ENCODE measurements at places on chromosomes 12 and 14.

DNA sequence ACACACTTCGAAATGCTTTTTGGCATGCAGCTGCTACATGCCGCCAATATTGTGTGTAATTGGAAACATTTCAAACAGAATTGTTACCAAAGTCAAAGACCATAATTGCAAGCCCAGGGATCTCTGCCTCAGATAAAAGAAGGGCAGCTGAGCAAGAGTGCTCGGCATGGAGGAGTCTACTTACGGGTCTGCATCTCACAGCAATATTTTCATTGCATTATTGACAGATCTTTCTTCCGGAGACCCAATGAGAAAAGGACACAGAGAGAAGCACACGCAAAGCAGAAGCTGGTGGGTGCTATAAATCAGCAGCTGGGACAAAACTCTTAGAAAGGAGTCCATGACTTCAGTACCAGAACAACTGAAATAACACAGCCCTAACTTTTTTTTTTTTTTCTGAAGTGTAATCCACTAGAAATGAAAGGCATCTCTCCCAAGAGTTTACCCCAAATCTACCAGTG is 4.9 kb downstream of the PRICKLE1 start:
- no peak for ATAC-seq

- peak; percentile 55 for ATAC-seq
These were observed 51.6 kb downstream of the ATP2B1 start for GRCh38 chr12:89657066-89657465.

DNA sequence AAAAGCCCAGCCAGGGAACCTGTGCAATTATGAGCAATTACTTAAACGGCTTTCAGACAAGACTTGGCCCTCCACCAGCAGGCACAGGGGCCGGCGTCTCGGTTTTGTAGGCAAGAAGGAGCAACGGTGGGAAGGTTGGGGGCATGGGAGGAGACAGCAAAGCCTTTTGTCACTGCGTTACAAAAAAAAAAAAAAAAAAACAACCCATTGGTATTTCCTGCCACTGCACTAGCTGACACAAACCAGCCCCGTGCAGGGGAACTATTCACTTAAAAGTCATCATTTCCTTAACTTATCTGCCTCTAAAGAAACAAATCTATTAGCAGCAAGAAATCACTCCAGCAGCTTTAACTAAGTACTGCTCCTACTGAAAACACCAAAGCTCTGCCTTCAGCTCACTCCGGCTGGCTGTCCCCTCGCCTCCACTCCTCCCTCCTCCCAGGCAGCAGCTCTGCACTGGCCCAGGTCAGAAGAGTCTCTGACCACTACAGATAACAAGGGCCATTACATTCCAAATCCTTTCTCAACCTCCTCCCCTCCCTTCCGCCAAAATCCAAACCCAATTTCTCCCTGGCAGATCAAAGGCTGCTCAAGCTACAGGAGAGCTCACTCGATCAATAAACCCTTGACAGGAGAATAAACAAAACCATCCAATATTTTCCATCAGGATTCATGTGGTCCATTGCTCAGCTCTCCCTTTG is 105.2 kb upstream of the CDKN3 start:
- ATAC-seq = no peak

- ATAC-seq = no peak
These were observed 17.8 kb downstream of the E2F7 start for GRCh38 chr12:77047341-77048109.

DNA sequence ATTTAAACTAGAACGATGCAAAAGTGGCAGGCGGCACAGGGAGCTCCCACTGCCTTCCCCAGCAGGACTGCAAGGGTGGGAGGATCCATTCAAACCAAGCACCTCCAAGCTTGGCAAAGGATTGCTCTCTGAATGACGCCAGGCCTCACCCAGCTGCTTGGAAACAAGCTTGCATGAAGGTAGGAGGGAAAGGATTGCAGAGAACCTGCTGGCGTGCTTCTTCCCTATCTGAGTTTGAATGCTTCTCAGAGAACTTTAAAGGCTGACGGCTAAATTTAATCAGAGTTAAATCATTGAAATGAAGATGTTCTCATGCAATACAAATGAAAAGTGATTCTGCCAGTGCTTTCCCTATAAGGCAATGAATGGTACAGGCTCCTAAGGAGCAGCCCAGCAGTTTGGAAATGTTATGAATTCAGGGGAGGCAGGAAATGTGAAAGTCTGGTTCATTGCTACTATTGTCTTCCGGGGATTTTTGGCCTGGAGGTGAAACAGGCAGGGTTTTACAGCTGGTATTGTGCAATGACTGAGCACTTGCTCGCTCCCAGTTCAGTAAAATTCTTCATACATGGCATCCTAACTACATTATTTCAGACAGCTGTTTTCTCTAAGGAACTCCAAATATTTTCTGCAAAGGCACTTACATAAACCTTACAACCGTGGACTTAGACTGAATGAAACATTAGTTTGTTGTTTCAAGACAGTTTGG is 31.9 kb upstream of the DUSP6 start:
- ATAC-seq = no peak

DNA sequence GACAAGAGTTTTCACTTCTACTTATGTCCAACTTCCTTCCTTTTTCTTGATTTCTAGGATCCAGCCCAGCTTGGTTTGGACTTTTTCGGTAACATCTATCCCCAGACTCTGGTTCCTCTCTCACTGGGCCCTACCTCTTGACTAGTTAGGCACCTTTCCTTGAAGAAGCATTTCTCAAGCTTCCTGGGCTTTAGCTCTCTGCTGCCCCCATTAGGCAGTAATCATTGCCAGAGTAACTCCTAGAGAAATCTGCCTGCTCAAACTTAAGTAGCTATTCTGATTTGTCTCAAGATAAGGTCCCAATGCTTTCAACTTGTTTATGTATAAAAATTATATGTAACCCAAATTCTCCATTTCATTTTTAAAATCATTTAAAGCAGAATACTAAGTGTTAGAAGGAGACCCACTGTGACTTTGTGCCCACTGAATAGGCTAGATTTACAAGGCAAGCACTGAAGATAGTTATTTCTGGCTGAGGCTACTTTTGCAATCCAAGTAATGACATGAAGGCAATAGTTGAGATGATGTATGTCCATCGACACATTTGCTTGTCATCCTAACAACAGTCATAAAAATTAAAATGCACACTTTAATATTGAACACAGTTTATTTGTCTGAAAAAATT is 275.0 kb upstream of the G2E3 start:
- ATAC-seq = no peak

- no peak for ATAC-seq
These were observed 52.4 kb upstream of the STON2 start for GRCh38 chr14:81452341-81453133.

GRCh38 chr12:115817389-115817788 is 460.1 kb downstream of the MED13L start:
- no peak for ATAC-seq

DNA sequence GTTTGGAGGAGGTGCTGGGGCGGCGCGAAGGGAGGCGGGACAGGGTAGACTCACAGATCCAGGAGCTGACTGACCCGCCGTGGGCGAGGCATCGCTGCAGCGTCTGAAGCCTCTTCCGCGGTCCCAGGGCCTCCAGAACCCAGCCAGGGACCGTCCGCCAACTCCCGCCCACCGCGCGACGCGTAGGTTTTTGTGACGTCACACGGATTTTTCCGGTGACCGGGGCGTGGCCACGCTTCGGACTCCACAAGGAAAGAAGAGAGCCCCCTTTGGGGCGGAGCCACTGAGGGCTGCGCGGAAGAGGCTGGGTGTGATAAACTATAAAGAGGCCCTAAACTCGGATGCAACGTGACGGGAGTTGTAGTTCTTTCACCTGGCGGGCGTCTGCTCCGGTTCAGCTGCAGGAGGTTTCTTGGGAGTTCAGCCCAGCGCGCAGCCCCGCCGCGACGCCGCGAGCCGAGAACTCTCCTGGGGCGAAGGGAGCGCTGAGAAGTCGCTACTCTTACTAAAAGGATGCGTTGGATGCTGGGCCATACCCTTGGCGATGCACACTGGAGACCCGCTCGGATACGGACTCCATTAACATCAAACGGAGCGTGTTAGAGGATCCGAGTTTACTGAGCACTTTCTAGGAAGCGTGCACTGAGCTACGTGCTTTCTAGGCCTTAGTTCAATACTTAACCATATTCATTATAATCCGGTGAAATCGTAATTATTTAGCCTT is at the start of gene AMN1:
Gene AMN1, minus strand, starts transcription at position 105 of the 724 bp plus-strand sequence. Its CDS starts 13 bp downstream, at position 92.
- ATAC-seq = peak; percentile 99

DNA sequence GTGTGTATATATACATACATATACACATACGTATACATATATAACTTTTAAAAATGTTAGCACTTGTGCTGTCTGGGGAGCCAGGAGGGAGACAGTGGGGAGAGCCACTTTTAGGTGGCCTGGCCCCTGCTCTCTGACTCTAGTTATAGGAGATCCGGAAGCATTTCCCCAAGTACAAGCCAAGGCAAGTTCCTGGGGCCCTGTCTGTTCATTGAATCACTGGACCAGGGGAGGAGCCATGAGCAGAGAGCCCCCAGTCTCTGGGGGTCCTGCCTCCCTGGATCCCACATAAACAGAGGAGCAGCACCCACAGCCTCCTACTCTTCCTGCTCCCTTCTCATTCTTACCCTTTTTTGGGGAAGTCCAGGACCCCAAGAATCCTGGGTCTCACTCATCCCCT is 45.4 kb upstream of the TMED10 start:
- ATAC-seq = no peak

DNA sequence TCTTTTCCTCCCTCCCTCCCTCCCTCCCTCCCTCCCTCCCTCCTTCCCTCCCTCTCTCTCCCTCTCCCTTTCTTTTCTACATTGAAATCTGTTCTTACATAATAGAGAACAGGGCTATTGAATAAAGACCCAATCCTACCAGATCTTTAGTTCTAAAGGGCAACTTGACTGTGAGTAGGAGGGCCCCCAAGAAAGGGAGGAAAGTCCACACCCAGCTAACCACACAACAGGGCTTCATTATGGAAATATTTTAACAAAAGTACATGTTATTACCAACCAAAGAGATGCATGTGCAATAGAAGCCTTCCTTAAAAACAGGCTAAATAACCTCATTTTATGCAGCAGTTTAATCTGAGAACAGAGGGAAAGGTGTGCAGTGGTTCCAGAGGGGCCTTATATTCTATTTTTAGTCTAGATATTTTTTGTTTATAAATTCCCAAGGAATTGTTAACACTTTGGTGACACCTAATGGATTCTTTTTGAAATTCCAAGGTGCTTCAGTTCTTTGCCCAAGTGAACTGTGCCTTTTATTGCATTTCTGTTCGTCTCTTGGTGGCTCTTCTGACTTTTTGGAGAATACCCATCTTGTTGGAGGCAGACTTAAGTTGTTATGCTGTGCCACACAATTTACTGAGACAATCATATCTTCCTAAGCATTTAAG is 63.0 kb downstream of the GNS start:
- no peak for ATAC-seq
